Esophagus squamous epithelium (tissue), 5 donors: ENCODE measurements at places on chromosomes 12 and 14.

GRCh38 chr14:92581966-92582566, 68.5 kb downstream of the RIN3 start:
- DNase-seq = no peak

DNA sequence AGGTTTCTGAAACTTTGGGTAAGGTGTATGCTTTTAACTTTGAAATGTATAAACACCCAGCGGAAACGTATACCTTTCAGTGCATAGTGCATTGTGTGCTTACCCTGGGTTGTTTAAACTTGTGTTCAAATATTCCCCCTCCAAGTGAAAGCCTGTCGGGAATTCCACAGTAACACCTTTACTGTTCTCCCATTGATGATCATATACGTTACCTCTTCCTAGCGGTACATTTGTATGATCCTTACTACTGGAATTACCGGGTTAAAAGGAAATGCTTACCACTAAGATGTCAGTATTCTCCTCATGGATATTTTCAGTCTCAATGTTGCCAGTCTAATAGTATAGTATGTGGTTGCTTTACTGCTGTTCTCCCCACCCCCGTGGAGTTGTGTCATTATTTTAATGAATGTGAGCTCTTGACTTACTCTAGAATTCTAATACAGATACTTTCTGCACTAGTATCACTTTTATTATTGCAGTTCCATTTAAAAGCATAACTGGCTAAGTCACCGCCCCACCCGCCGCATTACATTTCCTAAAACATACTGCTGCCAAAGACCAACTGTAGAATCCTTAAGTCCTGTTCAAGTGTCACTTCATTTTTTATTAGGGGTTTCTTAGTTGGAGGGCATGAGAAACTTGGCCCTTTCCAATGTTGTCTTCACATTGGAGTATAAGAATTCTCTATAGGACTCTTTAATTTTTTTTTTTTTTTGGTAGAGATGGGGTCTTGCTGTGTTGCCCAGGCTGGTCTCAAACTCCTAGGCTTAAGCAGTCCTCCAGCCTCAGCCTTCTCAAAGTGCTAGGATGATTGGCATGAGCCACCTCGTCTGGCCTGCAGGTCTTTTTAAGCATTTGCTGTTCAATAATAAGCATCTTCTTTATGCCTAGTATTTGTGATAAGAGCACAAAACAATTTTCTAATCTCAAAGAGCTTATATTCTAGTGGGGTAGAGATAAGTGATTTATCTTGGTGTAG, 24.9 kb downstream of the NUDT4 start:
- DNase-seq = no peak

- no peak for DNase-seq
Measured at GRCh38 chr12:78795934-78796445, 68.6 kb upstream of the SYT1 start.

DNA sequence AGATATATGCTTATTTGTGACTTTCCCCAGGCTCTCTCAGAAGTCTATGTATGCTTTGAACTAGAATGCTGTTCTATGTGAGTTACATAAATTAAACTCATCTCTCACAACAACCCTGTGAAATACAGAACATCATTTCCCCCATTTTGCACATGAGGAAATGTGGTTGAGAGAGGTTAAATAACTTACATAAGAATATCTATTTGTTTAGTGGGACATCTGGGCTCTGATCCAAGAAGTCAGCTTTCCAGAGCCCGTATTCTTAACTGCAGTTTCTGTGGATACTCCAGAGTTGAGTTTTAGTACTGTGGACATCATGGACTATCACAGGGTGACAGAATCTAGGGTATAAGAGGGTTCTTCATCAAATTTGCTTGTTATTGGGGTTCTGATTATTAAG, 242.5 kb upstream of the ARHGAP5 start:
- no peak for DNase-seq

DNA sequence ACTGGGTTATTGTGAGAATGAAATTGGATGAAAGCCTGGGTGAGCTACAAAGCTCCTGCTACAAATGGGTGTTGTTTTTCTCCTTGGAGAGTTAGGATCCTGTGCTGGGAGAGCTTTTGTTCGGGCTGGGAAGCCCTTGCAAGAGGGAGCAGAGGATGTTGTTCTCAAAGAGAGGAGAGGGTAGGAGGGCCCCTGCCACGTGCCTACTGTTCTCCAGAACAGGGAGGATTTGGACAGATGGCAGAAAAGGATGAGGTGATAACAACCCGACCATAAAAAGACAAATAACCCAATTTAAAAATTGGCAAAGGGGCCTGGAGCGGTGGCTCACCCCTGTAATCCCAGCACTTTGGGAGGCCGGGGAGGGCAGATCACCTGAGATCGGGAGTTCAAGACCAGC, 68.8 kb downstream of the GALNT16 start:
- no peak for DNase-seq

DNA sequence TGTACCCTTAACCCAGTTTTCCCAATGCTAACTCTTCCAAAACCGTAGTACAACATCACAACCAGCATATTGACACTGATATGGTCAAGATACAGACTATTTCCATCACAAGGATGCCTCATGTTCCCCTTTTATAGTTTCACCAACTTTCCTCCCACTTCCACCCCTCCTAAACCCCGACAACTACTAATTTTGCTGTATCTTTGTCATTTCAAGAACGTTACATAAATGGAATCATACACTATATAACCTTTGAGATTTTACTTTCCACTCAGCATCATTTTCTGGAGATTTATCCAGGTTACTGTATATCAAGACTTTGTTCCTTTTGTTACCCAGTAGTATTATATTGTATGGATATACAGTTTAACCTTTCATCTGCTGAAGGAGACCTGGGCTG, 88.9 kb downstream of the MED13L start:
- DNase-seq = no peak

- no peak for DNase-seq
Measured at GRCh38 chr12:26828280-26829073, 4.5 kb downstream of the ITPR2 start.

- DNase-seq = no peak
Measured at GRCh38 chr12:9957834-9958233, 13.4 kb upstream of the CLEC12A start.

- DNase-seq = no peak
Measured at GRCh38 chr12:27865421-27865820, 85.4 kb upstream of the MANSC4 start.

GRCh38 chr14:94769391-94770250, at the start of gene GSC:
TSS of gene GSC (minus strand) at chr14:94770113. CDS start at chr14:94770015, 98 bp downstream.
- no peak for DNase-seq

- no peak for DNase-seq
Measured at GRCh38 chr12:24020397-24021163, 71.1 kb upstream of the SOX5 start.

- DNase-seq = no peak
Measured at GRCh38 chr12:131487388-131488124, 223.3 kb upstream of the SFSWAP start.

GRCh38 chr14:50734950-50735695, 67.0 kb upstream of the SAV1 start:
- DNase-seq = no peak

DNA sequence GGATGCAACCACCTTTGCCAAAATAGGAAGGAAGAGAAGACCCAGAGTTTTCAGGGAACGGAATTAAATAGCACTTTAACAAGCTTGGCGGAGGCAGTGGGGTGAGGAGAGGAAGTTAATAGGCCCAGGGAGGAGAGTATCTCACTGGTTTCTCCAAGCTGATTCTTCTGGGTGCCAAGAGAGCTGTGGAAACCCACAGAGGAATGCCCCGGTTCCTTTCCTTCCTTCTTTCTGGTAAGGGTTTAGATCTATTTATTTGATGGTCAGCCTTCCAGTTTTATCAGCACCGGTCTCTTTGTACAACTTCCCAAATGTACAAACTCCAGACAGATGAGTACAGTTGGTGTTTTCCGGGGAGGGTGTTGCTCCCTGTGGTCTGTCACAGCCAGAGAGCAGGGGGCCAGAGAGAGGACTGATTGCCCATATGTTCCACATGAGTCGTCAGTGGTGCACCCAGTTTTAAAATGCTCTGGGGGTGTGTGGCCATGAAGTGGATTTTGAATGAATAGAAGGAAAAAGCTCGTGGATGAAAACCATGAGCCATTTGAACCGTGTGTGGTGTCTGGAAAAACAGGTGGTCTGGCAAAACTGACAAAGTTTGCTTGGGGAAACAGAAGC, 26.6 kb downstream of the PRKCH start:
- no peak for DNase-seq

DNA sequence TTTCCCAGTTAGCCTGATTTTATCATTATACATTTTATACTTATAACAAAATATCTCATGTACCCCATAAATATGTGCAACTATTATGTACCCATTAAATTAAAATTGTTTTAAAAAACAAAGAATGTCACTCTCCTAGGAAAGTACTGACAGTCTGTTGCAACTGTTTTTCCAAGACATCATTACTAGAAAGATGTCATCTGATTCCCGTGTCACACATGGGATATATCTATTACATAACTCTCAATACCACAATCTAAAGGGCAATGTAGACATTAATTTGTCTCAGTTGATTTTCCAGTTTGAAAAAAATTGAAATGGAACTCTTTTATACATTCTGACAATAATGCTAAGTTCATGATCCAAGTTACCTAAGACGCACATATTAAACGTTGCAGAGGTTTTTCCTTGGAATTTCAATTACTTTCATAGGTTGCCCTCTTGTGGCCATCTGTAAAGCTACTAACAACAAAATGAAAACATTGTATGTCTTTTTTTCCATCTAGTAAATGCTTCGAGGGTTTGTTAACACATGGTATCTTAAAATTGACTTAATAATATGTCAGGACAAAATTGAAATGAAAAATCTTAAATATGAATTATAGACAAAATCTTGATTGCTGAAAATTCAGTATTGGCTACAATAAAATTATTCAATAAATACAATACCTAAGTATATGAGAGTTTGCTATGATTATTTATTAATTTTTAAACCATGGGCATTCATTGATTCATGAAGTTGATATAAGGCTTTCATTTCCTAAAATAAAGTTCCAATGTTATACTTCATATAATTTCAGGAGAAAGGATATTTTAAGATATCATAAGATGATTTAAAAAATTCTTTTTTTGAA, 131.6 kb downstream of the PPFIA2 start:
- no peak for DNase-seq

DNA sequence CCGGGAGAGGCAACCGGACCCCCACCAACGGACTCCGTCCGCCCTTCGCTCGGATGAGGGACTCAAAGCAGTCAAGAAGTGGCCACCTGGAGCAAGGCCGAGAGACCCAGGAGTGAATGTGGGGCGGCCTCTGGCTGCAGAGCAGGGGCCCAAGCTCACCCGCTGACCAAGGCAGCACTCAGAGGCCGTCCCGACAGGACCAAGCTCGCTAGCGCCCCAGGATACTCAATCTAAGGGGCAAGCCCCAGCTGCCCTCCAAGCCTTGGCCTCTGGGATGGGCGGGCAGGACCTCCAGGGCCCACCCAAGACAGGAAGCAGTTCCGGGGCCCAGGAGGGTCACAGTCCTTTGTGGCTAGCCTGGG, 936 bp downstream of the AKT1 start:
- no peak for DNase-seq

DNA sequence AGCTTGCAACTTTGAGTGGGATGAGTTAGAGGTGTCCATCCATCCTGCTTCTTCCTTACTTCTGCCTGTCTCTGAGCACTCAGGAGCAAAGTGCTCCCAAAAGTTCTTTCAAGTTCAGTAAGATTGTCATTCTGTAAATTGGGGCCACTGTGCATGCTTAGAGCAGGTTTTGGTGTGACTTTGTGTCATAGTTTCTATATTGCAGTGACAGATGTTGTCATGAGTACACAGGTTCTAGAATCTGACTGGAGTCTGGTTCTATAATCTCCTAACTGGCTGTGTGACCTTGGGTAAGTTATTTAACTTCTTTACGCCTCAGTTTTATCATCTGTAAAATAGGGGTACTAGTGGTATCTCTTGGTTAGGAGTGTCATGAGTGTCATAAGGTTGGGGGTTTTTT, 202.7 kb upstream of the BCL2L14 start:
- no peak for DNase-seq

DNA sequence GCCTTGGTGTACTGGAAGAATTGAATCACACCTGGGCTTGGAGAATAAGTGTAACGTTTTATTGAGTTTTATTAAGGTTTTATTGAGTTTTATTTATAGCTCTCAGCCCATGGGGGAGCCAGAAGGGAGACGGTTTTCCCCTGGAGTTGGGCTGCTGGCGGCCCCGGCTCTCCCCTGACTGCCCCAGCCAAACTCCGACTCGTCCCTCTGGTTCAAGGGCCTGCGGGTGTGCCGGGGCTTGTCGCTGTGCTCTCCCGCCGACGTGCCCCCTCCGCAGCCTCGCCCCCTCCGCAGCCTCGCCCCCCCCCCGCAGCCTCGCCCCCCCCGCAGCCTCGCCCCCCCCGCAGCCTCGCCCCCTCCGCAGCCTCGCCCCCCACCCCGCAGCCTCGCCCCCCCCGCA, 326.1 kb upstream of the RTL1 start:
- no peak for DNase-seq

GRCh38 chr14:90201344-90201743, 55.0 kb upstream of the PSMC1 start:
- DNase-seq = no peak

GRCh38 chr14:95220663-95221231, 63.4 kb upstream of the DICER1 start:
- no peak for DNase-seq

- no peak for DNase-seq
Measured at GRCh38 chr12:88624911-88625310, 44.6 kb upstream of the KITLG start.

DNA sequence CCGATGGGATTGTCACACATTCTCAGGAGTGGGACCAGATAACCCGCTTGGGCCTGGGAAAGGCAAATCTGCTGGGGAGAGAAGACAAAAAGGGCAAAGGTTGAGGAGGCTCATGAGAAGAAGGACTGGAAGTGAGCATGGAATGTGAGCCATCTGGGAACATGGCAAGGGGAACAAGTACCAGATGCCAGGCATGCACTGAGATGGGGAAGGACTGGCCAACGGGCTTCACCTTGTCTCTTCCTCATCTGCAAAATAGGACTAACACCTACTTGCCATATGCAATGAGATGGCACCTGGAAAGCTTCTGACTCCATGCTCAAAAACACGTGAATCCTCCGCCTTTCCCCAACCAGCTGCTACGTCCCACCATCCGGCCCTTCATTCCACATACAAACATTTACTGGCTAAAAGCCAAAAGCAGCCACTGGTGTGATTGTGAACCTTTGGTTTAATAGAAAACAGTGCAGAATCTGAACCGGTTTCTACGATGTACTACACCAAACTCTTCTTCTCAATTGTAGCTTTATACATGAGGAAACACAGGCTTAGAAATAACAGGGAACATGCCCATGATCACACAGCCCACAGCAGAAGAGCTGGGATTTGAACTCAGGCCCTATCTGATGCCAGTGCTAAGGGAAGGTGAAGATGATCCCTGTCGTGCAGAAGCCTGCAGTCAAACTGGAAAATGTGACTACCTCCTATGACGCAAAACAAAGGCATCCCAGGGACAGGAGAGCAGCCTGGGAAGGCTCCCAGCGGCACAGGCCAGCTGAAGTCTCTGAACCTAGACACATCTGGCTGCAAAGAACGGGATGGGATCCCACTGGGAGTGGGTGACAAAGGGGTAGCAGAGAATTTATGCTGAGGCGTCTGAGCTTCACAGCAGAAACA, 112.1 kb downstream of the TTC7B start:
- DNase-seq = no peak

- no peak for DNase-seq
Measured at GRCh38 chr12:132784580-132784979, 22.9 kb upstream of the ANKLE2 start.
